ENCODE measurements at places on chromosomes 1 and 21.

GRCh38 chr1:56644064-56644918, 823 bp upstream of the PRKAA2 start:
- DNase-seq, result no peak

GRCh38 chr1:109993885-109994284, 9.3 kb downstream of the AHCYL1 start:
- no peak for DNase-seq

DNA sequence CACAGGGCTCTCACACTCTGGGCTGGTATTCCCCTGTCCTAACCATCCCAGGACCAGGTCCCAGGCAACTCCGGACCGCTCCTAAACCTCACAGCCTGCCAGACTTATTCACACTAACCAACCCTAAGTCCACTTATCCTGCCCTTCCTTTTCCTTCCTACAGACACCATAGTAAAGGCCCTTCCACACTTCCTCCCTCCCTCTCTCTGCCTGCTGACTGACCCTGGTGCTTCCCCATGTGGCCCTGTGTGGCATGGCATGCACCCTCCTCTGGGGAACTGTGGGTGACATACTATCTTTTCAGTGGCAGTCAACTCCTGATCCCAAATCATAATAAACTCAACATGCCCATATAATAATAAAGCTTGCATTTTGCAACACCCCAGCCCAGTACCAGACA, 155.1 kb upstream of the DNAH14 start:
- no peak for DNase-seq

DNA sequence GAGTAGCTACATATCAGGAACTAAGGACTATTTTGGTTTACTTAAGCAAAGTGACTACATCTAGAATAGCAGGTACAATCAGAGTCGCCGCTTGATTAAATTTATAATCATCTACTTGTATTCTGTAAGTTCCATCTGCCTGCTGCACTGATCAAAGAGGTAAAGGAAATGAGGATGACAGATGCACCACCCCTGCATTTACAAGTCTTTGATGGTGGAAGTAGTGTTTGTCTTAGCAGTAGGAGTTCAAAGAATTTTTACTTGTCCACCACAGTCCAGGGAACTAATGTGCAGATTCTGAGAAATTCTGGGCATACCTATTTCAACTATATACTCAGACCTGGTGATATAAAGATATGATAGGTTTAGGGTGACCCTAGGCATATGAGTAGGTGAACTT, 184.1 kb upstream of the IVNS1ABP start:
- DNase-seq, result no peak

- DNase-seq, result no peak
These were observed 70.3 kb downstream of the CD46 start for GRCh38 chr1:207822124-207822601.

- DNase-seq, result no peak
These were observed 92.9 kb downstream of the UBIAD1 start for GRCh38 chr1:11365744-11366387.

DNA sequence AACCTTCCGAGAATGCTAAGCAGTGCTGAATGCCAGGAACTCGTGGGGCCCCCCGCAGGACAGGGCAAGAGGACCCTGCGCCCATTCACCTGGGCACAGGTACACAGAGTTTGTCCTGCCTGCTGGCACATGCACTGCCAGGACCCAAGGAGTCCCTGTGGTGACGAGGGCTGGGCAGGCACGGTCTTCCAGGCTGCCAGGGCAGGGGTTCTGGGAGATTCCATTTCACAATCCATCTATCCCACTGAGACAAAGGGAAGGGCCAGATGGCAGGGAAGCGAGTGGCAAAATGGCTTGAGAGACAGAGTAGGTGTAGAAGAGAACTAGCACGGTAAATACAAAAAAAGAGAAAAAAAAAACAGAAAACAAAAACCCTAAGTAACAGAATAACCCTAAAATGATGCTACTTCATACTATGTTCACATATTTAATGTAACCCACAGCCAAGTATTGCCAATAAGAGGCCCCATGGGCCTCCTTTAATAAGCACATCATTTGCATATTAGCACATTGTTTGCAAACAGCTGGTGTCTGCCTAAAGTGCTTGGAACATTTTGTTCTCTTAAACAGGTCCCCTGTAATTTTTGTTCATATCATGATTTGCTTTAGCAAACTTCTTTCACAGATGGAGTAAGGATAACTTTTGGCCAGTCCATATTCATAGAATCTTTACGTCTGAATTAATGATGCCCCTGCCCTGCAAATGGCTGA, 83.8 kb downstream of the STUM start:
- no peak for DNase-seq

- no peak for DNase-seq
These were observed 1.9 kb downstream of the ETNK2 start for GRCh38 chr1:204149635-204150565.

DNA sequence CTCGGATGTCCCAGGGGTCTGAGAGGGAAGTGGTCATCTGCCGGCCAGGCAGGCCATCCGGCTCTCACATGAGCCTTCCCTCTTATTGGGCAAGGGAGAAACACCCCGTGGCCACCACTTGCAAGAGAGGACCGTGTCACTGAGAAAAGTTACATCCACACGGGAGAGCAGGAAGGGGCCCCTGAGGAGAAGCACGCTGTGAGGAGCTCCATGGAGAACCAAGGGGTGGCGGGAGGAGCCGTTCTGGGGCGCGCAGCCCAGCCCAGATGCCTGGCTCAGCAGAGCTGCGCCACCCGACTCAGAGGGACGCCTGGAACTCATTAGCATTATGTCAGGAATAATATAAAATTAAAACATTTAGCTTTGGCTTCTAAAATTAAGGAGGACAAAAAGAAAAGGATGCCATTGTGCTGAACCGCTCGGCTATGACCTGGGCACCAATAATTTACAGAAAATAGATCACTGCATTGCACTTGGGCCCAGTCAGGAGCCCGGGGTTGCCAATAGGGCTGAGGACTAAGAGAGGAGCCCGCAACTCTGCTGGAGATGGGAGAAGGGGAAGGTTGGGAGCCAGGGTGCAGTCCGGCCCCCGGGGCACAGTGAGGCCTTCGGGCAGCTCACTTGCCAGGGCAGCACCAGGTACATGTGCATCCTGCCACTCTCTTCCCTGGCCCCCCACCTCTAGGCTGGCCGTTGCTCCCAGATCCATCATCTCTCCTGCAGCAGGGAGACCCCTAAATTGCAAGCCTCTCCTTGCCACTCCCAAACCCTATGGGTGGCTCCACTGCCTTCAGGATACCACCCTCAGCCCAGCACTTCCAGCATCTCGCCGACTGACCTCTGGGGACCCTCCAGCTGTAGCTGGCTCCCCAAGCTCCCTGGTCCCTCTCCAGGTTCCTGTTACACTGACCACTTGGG, 84.8 kb downstream of the DMRTB1 start:
- no peak for DNase-seq

DNA sequence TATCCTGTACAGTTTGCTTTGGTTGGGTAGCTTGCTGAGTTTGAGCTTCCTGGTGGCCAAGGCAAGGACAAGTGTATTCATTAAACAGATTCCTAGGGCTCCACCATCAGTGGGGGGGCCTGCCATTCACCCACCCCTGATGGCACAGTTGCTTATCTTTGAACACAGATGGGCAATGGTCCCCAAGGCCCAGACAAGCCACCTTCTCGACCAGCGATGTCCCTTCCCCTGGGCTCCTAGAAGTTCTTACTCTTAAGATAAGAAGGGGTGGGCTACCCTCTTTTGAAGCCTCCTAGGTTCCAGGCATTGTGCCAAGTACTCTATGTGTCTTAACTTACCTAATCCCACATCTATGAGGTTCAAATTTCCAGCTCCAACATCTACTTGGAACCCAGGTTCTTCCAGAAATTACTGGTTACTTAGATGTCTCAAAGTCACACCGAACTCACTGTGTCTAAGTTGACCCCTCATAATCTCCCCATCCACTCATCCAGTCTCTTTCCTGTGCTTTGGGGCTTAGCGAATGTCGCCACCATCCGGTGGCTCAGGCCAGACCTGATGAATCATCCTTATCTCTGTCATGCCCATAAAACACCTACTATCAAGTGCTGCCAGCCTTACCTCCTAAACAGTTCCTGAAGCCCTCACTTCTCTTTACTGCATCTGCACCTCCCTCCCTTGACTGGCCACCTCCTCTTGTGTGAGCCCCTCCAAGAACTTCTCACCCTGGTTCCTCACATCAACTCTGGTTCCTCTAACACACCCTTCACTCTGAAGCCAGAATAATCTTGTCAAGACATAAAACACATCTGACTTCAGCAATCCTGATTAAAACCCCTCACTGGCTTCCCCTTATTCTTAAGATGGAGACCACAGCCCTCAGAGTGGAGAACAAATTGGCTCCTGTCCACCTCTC, 50.1 kb downstream of the KLHDC7A start:
- no peak for DNase-seq

DNA sequence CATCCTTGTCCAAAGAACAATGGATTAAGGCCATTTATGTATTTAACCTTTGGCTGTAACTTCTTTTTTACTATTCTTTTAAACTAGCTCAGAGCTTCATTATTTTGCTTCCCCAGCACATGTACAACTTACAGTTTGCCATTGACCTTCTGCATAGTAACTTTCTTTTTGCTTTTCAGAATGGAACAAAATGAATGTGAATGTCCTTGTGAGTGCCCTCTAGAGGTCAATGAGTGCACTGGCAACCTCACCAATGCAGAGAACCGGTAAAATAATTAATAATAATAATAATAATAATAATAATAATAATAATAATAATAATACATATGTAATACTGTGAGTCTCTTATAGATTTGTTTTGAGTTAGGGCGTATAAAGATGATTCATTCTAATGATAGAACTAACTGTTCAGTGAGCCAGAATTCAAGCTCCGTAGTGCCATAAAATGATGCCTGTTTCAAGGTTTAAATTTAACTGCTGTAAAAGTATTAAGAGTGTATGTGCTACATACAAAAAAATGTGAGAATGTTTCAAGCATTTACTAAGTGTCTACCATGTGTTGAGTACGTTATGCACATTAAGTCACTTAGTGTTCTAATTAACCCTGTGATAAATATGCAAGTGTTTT, 69.0 kb upstream of the RAVER2 start:
- DNase-seq, result no peak

DNA sequence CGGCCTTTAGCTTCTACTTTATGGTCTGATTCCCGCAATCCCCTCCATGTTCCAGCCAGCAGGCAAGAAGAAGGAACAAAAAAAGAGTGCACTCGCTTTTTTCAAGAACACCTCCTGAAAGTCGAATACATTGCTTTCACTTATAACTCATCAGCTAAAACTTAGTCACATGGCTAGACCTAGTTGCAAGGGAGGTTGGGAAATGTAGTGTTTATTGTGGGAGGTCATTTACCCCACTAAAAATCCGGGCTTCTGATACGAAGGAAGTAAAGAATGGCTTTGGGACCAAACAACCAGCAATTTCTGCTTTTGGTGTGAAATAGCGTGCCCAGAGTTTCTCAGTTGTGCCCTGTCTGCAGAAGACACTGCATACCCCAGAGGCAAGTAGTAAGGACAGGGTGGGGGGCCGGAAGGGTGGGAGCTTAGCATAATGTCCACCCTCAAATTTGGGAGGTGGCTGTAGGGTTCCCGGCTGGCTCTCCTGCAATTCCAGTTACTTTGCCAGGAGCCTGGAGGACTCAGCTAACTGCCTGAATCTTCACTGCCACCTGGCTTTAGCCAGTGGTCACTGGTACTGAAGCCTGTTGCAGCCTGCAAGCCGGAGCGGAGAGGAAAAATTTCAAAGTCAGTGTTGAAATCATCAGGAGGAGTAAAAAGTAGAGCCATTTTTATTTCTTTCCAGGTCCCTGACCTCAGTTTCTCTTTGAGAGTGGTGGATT, 57.7 kb upstream of the F3 start:
- peak; percentile 7 for DNase-seq

DNA sequence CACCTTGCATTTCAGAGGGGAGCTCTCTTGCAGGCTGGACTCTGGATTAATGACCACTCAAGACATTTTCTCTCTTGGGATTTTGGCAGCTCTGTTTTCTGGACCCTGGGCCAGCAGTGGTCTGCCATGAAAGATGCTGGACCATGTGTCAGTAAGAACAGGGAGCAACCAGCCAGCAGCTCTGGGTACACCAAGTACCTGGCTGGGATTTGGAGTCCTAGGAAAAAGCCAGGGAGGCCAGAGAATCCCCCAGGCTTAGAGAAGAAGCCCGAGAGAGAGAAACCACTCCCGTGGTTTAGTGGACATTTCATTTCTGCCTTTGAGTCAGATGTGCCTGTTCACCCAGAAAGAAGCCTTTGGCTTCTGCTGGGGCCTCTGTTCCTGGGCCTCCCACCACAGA, 2.5 kb downstream of the NFASC start:
- DNase-seq, result no peak

All from substantia nigra (tissue), 51 donors.